Activated CD4-positive, alpha-beta memory T cell treated with anti-CD3 and anti-CD28 coated beads, Interleukin-2, amount 10 ng/mL, durations not matched to agents 7 days and 5 days (primary cell): ENCODE measurements at places on chromosomes 4 and X. TPM values are rescaled to one million over a fixed set of nuclear protein-coding genes. Genes with fewer than 3 reads are reported as not detected.
A peak's percentile ranks its signal among the peaks of the same experiment; 100 is the strongest.

DNA sequence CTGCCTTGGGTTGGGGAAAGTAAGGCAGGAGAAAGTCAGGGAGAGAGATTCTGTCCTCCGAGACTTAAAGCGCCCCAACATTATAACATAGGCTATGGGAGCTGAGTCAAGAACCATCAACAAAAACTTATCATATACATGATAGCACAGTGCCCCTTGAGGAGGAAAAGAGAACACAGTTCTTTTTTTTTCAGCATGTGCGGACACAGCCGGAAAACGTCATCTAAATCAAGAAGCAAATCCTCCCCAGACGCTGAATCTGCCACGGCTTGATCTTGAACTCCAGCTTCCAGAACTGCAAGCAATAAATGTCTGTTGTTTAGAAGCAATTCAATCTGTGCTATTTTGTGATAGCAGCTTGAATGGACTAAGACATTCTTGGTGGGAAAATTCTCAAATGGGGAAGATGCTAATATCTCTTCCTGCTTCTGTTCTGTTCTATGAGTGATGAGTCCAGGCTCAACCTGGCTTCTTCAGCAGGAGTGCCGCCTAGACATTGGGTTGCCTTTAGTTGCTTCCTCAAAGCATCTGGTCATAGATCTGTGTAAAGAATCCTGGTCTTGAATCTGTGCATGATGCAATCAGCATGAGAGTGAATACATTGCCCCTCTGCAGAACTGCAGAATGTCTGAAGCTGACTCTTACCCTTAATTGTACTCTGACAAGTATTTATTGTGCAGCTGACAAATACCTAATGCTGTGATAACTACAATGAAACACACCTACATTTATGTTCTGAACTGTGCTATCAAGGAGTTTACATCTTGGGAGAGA lies 549.8 kb upstream of the PRKX start:
- DNase-seq, result no peak
- no peak overlapping the region for H3K27ac ChIP-seq
- H3K36me3 ChIP-seq, result no peaks in the 10 kb centered on the region
- H3K27me3 ChIP-seq, result no peaks in the 10 kb centered on the region

DNA sequence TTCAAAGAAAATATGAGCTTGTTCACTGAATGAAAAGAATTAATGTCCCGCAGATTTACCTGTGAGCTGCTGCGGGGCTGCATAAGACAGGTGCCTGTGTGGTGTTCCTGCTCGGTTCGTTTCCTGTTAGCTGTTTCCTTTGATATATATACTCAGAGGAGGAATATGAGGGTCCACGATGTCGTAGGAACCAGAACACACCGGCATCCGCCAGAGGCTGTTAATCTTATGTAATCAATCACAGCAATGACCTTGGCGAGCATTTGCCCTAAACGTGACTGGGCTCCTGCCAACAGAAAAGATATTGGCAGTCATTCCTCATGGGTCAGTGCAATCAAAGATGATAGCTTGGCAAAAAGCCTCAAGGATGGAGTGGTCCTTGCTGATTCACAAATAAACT lies 260.1 kb downstream of the EVC2 start:
- H3K27me3 ChIP-seq, result no peaks in the 10 kb centered on the region

DNA sequence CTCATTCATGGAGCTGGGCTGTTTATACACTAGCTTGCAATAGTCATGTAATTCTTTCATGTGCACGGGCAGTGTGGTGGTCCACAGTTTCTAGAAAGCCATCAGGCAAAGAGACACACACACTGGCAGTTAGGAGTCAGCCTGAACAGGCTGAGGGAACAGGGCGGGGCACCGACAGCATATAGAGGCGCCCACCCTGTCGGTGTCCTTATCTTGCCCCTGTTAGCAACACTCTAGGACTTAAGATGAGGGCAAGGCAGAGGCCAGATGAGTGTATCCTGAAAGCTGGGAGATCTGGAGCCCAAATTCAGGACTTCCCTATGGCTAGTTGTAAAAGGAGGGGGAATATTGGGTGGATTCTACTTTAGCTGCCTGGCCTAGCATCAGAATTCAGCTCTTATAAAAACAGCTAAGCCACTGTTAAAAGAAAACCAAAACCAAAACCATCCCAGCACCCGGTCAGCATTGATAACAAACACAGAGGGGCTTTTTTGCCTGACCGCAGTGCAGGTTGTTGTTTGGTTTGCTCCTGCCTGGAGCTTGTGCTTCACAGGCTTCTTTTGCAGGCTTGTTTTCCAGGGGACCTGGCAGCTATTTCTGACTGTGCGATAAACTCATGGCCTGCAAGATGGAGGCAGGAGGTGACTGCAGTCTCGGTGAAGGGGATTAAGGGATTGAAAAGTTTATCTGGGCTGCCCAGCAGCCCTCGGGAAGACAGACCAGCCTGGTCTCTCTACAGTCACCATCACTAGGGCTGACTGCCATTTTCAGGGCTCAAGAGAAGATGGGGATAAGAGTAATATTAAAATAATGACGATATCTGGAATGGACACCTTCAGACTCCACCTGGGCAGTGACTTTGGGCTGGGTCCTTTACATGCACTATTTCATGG lies 638.9 kb downstream of the MID1IP1 start:
- no peaks in the 10 kb centered on the region for H3K27me3 ChIP-seq
- peaks cover 16% of the 10 kb centered on the region for H3K4me1 ChIP-seq
- DNase-seq, result peak; percentile 18

The GRIA3 gene
- not detected for total RNA-seq

DNA sequence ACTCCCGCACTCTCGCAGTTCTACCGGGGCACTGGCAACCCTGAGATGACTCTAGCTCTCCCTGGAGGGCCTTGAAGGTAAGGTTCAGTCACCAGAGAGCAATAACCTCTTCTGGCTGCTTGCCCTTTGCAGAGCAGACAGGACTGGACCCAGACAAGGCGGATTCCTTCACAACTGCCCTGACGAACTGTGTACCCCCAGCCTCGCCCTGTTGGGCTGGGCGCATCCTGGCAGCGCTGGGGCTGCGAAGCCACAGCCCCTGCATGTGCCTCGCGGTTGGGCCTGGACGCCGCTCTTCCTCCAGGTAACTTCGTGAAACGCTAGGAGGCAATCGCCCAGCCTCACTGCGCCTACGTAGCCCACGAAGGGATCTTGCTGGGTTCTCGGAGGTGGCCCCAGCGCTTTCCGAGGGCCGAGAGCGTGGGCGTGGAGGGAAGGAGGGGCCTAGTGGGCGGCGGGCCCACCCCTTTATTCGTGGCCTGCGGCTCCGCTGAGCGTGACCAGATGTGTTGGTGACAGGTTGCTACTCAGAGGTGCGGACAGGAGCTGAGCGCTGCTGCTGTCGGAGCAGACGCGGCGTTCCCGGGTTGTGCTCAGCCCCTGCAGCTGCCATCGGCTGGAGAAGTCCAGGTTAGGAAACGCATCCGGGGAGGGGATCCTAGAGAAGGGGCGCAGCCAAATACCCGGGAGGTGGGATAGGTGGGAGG lies 1.9 kb upstream of the MAMLD1 start:
- H3K27ac ChIP-seq, result no peak overlapping the region
- peaks cover 22% of the 10 kb centered on the region for H3K4me1 ChIP-seq
- H3K4me3 ChIP-seq, result peak overlapping the region; percentile 77
- DNase-seq, result peak; percentile 28
- peaks cover 24% of the 10 kb centered on the region for H3K27me3 ChIP-seq

DNA sequence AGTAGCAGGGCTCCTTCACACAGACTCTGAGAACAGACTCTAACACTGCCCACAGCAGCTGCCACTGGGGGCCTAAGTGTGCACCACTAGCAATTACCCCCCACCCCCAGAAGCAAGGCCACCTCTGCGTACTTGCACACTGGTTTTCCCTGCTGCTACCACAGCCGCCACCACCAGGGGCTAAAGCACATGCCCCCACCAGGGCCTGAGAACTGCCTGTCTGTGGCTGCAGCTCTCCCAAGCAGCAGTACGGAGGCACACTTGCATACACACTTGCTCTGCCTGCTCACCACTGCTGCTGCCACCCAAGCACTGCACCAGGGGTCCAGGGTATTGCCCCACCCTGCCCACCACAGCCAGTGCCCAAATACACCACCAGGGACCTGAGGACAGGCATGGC lies 59.6 kb downstream of the SCML2 start:
- H3K27me3 ChIP-seq, result no peaks in the 10 kb centered on the region
- no peaks in the 10 kb centered on the region for H3K4me1 ChIP-seq
- no peak for DNase-seq
- H3K27ac ChIP-seq, result no peak overlapping the region
- no peaks in the 10 kb centered on the region for H3K36me3 ChIP-seq

The STAP1 gene
- total RNA-seq, result 29.5 TPM

The DMRTC1 gene
- total RNA-seq, result not detected

DNA sequence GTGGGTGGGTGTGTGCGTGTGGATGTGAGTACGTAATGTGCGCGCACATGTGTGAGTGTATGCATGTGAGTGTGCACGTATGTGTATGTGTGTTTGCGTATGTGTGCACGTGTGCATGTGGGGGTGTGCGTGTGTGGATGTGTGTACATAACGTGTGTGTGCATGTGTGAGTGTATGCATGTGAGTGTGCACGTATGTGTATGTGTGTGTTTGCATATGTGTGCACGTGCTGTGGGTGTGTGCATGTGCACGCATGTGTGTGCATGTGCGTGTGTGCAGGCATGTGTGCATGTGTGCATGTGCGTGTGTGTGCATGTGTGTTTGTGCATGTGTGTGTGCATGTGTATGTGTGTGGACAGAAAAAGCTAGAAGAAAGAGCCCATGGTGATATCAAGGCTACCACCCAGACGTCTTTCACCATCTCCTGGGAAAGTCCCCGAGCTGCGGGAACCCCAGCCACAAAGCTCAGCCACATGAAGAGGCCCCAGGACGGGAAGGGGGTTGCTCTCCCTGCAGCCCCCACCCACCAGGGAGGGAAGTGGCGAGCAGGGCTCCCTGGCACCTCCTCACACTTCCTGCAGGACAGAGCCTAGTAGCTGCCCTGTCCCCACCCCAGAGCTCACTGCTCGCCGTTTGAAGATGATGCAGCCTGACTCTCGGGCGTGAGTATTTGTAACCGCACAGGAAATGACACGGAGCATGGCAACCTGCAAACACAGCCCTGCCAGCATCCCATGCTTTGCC lies 108.3 kb downstream of the DCTD start:
- peak overlapping the region; percentile 80 for H3K27ac ChIP-seq
- no peak overlapping the region for H3K4me3 ChIP-seq
- peak; percentile 64 for DNase-seq
- H3K36me3 ChIP-seq, result peaks cover 7% of the 10 kb centered on the region

DNA sequence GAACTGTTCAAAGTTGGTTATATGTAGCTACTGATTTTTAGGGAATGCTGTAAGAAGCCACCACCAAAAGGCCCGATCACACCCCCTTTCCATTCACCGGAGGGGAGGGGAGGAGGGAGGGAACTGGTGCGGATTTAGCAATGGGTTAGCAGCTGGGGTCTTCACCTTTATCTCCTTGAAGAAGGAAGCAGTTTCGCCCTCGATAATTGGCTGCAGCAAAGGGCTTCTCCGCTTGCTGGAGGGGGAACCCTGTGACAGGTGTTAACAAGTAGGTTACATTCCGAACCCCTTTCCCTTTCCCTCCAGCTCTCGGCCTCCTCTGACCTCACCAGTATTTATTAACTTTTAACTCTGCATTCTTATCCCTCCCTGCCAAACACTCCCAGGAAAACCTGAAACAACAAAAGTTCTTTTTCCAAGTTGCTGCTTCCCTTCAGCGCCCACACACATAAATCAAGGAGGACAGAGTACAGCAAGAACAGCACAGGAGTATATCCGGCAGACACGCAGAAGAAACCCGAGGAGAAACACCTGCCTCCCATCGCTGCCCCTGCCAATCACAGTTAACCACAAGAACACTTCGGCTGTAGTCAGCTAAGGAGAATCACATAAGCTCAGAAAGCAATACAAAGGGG lies 39.8 kb upstream of the NAP1L5 start:
- H3K4me3 ChIP-seq, result no peak overlapping the region
- no peak for DNase-seq
- peaks cover 8% of the 10 kb centered on the region for H3K36me3 ChIP-seq
- H3K27me3 ChIP-seq, result no peaks in the 10 kb centered on the region
- H3K4me1 ChIP-seq, result peaks cover 2% of the 10 kb centered on the region
- H3K27ac ChIP-seq, result no peak overlapping the region

DNA sequence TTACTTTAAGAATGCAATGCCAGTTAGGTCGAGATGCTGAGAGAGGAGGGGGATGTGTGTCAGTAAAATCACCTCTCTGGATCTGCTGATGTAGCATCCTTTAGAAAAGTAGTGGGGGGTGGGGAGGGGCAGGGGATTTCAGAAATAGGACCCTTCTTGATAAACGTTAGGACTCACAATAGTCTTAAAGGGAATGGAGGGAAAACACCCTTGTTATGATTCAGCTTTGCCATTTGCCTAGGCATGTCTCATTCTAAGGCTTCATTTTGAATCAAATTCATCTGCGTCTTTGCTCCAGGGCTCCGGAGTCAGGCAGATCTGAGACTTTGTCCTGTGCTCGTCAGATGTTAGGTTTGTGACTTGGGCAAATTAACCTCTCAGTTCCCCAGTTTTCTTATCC lies 879 bp downstream of the SH2D1A start:
- H3K27me3 ChIP-seq, result no peaks in the 10 kb centered on the region
- H3K4me1 ChIP-seq, result peaks cover 50% of the 10 kb centered on the region
- DNase-seq, result no peak
- peak overlapping the region; percentile 94 for H3K4me3 ChIP-seq
- peaks cover 15% of the 10 kb centered on the region for H3K36me3 ChIP-seq
- H3K27ac ChIP-seq, result peak overlapping the region; percentile 98

GRCh38 chr4:61924131-61924530 lies 724.0 kb downstream of the ADGRL3 start:
- no peak overlapping the region for H3K27ac ChIP-seq
- no peak for DNase-seq
- H3K4me1 ChIP-seq, result no peaks in the 10 kb centered on the region
- H3K4me3 ChIP-seq, result no peak overlapping the region
- H3K36me3 ChIP-seq, result no peaks in the 10 kb centered on the region

DNA sequence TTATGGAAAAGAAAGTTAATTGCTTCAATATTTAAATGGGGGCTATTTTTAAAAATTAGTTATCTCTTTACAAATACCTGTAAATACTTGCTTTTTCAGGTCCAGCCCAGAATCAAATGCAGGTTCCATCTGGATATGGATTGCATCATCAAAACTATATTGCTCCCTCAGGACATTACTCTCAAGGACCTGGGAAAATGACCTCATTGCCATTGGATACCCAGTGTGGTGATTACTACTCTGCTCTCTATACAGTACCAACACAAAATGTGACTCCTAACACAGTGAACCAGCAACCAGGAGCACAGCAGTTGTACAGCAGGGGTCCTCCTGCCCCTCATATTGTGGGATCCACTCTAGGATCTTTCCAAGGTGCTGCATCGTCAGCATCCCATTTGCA lies 29.2 kb downstream of the SEC24B start:
- H3K4me1 ChIP-seq, result no peaks in the 10 kb centered on the region
- no peaks in the 10 kb centered on the region for H3K27me3 ChIP-seq
- no peak overlapping the region for H3K27ac ChIP-seq
- H3K36me3 ChIP-seq, result peaks cover 31% of the 10 kb centered on the region
- no peak overlapping the region for H3K4me3 ChIP-seq

- H3K4me3 ChIP-seq, result no peak overlapping the region
- no peaks in the 10 kb centered on the region for H3K36me3 ChIP-seq
- DNase-seq, result no peak
- H3K27ac ChIP-seq, result no peak overlapping the region
- peaks cover 6% of the 10 kb centered on the region for H3K4me1 ChIP-seq
Measured at GRCh38 chr4:75881476-75881875, 20.8 kb downstream of the PPEF2 start.

- H3K4me3 ChIP-seq, result no peak overlapping the region
- DNase-seq, result no peak
- H3K36me3 ChIP-seq, result no peaks in the 10 kb centered on the region
- H3K27ac ChIP-seq, result no peak overlapping the region
- H3K4me1 ChIP-seq, result no peaks in the 10 kb centered on the region
Measured at GRCh38 chr4:36445480-36445879, 164.1 kb downstream of the DTHD1 start.
